Non-pigmented ciliary epithelial cell (primary cell): ENCODE measurements at places on chromosomes 3 and 15.

GRCh38 chr3:14762701-14763100, 56.1 kb upstream of the FGD5 start:
- DNase-seq = no peak

DNA sequence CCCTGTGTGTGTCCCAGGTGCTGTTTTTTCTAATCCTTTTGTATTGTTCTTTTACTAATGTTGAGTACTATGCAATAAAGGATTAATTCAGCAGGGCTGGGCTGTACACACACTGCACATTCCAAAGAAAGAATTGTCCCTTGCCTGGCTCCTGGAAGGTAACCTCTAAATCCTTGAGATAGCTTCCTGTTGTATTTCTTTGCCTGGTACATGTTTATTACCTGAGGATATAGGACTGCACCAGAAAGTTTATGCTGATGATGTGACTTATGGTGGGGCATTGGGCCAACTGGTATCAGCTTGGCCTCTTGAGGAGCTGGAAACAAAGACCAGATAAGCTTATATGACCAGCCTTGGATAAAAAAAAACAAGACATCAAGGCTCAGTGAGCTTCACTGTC, 26.6 kb upstream of the FAN1 start:
- DNase-seq = no peak

GRCh38 chr15:29208352-29208751, 61.3 kb downstream of the NSMCE3 start:
- no peak for DNase-seq

DNA sequence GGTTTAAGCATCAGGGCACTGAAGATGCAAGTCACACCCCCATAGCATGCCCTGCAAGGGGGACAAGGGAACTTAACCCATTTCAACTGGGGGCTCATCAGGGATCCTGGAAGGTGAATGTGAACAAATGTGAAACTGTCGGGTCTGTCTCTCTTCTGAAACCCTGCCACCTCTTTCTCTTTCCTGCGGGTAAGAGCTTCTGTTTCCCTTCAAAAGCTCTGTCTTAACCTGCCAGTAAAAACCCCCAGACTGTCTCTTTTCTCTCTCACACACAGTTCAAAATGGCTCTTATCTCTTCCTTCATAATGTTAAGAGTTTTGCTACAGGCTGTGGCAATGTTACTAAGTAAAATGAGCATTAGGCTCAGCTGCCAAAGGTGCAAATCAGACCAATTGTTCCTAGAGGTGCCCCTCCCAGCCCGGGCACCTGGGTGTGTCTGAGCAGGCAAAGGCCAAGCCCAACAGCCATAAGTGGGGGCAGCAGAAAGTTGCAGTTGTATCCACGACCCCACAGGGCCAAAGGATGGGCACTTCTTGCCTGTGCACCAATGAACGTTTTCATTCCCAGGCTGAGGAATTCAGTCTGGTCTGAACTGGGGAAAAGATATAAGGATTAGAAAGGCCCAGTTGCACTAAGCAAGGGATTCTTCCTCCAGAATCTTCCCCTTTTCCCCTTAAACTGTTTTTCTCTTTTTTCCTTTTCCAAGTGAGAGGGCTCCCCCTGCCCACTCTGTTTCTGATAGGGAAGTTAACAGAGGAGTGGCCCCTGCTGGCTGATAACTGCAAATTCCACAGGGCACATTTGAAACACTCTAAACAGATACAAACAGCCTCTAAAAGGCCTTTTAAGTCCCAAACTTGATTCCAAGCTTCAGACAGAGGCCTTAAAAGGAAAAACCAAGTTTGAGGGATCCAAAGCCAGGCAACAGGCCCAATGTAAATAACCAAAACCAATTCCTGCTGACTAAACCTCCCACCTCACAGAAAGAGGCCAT, 113.8 kb upstream of the EPHA6 start:
- no peak for DNase-seq

GRCh38 chr3:198030125-198030524, 70.1 kb downstream of the LMLN start:
- no peak for DNase-seq
